ENCODE measurements at places on chromosomes 4 and X. TPM values are rescaled to one million over a fixed set of nuclear protein-coding genes. Genes with fewer than 3 reads are reported as not detected.

GAGE1 gene
- total RNA-seq: not detected

PITX2 gene
- total RNA-seq: 1.1 TPM

FRG2 gene
- not detected for total RNA-seq

UGT2B10 gene
- 1.8 TPM for total RNA-seq

INPP4B gene
- total RNA-seq: 18.1 TPM

MEPE gene
- not detected for total RNA-seq

ZFYVE28 gene
- 48.7 TPM for total RNA-seq

PORCN gene
- 4.0 TPM for total RNA-seq

SH3TC1 gene
- 13.8 TPM for total RNA-seq

CSAG1 gene
- not detected for total RNA-seq

CXXC4 gene
- total RNA-seq: 1.4 TPM

PJA1 gene
- total RNA-seq: 6.7 TPM

HSFX3 gene
- not detected for total RNA-seq

TMEM35A gene
- total RNA-seq: 0.76 TPM

HPSE gene
- 23.8 TPM for total RNA-seq

ACE2 gene
- 19.3 TPM for total RNA-seq

NR0B1 gene
- total RNA-seq: not detected

VMA21 gene
- 12.5 TPM for total RNA-seq

DCAF8L2 gene
- total RNA-seq: not detected

CLIC2 gene
- total RNA-seq: 3.5 TPM

AREG gene
- 42.3 TPM for total RNA-seq

MAGEE2 gene
- total RNA-seq: not detected

ZNF182 gene
- 3.4 TPM for total RNA-seq

SLC10A3 gene
- 23.8 TPM for total RNA-seq

GABRG1 gene
- 0.03 TPM for total RNA-seq

WWC2 gene
- total RNA-seq: 6.3 TPM

IL9R gene
- 0.73 TPM for total RNA-seq

PPP2R2C gene
- 0.53 TPM for total RNA-seq
